ENCODE measurements at places on chromosomes 7 and 10.

GRCh38 chr10:126646110-126646509, 24.4 kb downstream of the C10orf90 start:
- no peak for DNase-seq

GRCh38 chr10:3034616-3035015, 32.7 kb upstream of the PFKP start:
- no peak for DNase-seq

- DNase-seq, result peak; percentile 34
Measured at GRCh38 chr7:94440451-94441039, 45.9 kb downstream of the COL1A2 start.

- no peak for DNase-seq
Measured at GRCh38 chr7:74175340-74175739, 1.2 kb downstream of the EIF4H start.

DNA sequence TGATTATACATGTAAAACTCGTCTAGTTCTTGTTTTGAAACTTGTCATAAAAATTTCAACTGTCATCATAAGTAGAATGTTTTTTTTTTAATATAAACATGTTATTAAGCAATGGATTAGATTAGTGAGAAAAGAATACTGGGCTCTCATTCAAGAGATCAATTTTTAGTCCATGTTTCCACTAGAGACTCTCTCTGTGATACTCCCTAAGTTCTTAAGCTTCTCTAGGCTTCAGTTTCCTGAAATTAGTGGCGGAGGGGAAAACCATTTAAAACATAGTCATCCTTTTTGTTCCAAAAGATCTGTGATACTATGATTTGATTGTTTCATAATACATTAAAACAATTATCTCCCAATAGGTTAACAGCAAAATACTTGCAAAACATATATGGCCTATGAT, 142.2 kb downstream of the AGMO start:
- no peak for DNase-seq

DNA sequence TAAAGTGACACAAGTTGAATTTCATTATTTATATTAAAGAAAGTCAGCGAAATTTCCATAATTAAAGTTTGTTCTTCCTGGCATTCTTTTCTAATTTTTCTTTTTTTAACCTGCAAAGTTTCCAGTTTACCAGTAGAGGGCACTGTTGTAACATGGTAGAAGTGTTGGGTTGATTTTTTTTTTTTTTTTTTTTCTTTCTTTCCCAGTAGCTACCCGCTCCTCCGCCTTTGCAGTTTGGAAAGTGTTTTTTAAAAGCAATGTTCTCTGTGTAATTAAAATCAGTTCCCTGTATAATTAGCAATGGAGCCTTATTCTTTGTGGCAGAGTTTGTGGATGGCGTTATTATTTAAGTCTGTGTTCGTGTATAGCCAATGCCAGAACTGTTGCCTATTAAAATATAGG, 53.7 kb downstream of the TAF3 start:
- DNase-seq, result no peak

DNA sequence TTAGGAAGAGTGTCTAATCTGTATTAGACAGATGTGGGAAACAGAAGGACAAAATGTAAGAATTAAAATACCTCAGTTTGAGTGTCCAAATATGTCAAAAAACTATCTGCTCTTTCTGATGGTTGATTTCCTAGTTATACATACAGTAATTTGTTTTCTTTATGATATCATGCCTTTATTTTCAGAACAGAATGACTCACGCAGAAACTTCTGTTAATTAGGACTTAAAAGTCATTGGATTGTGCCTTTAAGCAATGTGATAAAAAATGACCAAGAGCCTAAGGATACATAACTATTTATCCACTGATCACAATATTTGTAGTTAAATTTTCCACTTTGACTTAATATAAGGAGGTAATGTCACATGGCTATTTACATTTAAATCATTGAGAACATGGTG, 206.7 kb upstream of the PTPRZ1 start:
- DNase-seq, result no peak

DNA sequence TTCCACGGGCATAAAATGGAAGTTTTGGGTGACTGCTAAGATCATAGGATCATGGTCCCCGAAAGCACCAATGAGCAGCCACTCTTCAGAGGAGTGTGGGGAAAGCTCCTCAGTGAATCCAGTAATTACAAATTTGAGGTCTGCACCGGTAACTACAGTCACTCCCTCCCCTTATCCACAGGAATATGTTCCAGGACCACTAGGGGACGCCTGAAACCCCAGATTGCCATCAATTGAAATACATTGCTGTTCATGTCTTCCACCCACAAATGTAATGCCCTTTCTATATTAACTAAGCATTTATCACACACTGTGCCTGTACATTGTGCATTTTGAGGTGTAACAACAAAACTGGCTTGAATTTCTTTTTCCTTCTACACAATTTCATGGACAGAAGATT, 447.9 kb upstream of the PFKP start:
- DNase-seq, result no peak

DNA sequence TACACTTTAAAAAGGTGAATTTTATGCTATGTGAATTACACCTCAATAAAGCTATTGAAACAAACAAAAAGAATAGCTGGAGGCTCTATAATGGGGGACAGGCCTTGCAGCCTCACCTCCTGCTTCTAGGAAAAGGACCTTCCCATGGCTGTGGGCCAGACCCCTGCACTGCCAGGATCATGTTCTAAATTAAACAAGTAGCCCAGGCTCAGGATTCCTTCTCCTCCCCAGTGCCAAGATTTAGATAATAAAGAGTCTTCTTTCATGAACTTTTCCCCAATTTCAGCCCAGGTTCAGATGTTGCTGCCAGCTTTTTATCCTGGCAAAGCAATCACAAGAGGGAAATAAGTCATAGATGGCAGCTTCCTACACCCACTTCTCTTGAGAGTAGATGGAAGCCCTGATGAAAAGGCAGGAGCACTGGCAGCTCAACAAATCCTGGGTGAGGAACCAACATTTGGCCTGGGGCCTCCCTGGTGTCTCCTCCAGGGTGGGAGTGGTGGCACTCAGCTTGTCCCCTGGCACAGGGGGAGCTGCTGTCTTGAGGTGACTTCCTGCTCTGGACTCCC, 22.2 kb upstream of the CAMK2B start:
- DNase-seq, result no peak

DNA sequence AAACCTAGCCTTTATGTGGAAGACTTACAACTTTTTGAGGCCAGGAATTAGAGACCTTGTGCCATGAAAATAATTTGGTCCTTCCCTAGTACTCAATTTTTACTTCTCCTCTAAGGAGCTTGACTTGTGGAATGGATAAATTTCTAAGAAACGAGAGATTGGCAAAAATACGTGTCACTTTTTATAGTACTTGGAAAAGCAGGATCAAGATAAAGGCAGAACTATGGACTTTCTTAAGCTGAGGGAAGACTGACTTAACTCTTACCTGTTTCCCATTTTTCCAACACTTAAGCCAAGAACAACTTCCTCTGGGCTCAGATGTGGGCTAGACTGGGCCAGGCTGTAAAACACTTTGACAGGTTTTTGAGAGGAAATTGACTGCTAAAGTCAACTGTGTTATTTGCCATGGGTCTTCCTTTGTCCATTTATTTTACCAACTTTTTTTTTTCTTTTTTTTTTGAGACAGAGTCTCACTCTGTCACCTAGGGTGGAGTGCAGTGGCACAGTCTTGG, 2.0 kb upstream of the WBP1L start:
- DNase-seq, result no peak

DNA sequence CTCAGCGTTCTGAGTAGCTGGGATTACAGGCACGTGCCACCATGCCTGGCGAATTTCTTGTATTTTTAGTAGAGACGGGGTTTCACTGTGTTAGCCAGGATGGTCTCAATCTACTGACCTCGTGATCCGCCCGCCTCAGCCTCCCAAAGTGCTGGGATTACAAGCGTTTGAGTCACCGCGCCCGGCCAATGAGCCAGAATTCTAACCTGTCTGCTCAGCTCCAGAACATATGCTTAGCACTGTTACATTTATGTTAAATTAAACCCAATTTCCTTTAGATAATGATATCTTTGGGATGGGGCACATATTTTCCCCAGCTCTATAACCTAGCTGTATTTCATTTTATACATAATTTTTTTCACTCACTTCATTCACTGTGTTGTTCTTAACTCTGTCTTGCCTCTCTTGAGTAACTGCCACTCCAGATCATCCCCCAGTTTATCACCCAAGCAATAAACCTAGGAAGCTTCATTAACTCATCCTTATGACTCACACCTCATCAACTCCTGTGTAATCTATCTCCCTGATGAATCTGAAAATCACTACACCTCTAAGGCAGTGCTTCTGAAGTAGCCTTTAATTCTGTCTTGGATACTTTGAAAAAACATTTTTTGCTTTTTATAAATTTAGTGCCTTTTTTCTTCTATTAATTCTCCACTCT, 559.7 kb upstream of the ZWINT start:
- DNase-seq, result no peak

DNA sequence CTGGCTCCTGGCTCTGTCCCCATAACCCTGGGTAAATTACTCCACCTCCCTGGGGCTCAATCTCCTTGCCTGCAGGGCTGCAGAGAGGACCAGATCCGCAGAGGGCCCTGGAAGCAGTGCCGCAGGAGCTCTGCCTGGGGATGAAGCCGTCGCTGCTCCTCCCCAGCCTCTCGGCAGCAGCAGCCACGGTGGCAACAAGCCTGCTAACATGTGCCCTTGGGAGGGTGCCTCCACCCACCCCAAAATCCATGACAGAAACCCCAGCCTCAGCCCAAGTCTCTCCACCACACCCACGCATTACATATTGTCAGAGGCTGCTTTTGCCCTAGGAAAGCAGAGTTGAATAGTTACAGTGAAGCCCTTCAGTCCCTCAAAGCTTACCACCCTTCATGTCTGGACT, 486.4 kb upstream of the FOXK1 start:
- DNase-seq, result peak; percentile 24

GRCh38 chr7:131075406-131075805, 252.3 kb upstream of the MKLN1 start:
- DNase-seq, result no peak

- no peak for DNase-seq
Measured at GRCh38 chr7:143979998-143980397, 20.1 kb upstream of the OR6B1 start.

- peak; percentile 63 for DNase-seq
Measured at GRCh38 chr7:6636741-6637543, at the start of gene ZNF316. Gene ZNF316, plus strand, starts transcription at chr7:6637318. Its CDS starts 5,092 bp downstream, at chr7:6642410.

DNA sequence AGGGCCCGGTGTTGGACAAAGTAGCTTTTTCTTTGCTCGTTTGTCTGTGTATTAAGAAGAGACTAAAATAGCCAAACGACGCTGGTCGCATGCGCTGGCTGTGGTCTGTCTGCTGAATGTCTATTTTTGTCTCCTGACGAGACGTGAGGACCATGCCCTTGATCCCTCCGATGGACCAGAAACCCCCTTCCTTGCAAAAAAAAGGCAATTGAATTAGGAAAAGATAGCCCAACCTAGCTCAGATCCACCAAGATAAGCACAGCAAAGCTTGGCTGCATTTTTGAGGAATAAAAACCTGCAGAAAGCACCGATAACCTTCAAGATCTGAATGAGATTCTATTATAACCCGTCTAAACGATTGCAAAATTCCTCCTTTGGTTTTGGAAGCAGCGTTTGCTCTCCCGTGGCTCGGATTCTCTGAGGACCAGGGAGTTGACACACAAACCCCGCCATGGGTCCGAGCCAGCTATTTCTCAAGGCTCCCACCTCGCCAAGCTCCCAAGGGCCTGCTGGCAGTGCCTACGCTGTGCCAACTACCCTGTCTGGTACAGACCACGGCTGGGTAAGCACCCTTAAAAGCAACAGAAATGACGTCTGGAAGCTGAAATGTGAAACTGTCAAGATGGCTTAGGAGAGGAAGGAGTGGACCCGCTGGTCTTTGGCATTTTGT, 17.7 kb upstream of the TTYH3 start:
- peak; percentile 51 for DNase-seq

GRCh38 chr7:156954941-156955340, 5.4 kb downstream of the NOM1 start:
- DNase-seq, result no peak

DNA sequence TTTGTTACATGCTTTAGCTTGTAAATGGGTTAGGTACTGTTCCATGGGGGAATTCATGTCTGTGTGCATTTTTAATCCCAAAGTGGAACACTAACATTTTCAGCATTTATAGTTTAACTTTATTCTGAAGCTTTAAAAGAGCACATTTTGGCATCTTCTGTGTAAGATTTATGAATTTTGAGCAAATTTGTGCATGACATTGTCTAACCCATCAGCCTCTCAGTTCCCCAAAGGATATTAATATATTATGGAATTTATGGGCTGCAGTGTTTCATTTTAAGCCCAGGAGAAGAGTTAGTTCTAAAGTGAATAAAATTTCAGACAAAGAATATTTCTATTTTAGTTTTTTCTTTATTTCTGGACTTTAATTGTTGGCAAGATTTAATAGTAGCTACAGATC, 421.4 kb downstream of the PLXDC2 start:
- DNase-seq, result no peak

DNA sequence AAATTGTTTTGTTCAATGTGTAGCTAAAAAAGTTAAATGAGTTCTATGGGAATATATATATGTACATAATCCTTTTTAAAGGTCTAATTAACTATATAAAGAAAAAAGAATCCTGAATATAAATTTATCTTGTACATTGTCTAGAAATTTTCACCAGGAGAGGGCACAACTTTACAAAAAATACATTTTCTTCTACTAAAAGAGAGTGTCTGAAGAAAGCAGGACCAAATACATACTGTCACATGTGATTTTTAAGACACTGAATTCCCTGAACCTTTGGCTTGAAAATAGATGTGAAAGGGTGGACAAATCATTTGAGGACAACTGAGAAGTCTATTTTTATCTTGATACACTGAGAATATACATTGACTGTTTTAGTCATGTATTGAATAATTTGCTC, 204.3 kb downstream of the DGKB start:
- DNase-seq, result no peak

- no peak for DNase-seq
Measured at GRCh38 chr10:62735464-62736167, 68.9 kb upstream of the ADO start.

GRCh38 chr10:72407471-72407870, 52.8 kb upstream of the DNAJB12 start:
- DNase-seq, result no peak

DNA sequence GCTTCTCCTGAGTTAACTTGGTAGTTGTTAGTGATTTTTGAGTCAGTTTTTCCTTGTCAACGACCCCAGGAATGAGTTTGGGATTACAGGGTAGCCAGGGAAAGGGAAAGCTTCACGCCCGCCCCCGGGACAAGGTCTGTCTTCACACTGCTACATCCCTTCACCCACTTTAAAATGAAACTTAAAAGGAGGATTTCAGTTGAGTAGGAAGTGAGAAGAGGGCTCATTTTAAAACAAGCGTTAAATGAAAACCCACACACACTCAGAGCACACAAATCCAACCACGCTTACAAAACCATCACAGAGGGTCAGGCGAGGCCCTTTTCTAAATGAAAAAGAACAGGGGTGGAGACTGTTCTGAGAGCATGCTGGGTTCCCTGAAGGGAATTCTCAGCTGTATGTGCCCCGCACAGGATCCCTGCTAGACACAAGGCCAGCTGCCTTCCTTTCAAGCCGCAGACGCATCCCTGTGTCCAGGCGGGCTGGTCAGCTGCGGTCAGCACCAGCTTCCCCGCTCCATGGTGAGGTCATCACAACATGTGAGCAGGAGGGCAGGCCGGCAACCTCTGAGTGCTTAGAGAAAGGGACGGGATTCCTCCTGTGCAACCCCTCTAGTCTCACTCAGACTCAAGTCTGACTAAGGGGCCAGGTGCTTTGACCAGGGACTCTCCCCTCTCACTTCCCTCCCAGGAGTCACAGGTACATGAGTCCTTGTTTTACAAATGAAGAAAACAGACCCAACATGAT, 111.8 kb downstream of the EGFR start:
- peak; percentile 38 for DNase-seq
